ENCODE measurements at places on chromosomes 2 and 18. TPM values are rescaled to one million over a fixed set of nuclear protein-coding genes. Genes with fewer than 3 reads are reported as not detected.

- DNase-seq = no peak
Observed at GRCh38 chr2:106530866-106531265, 43.7 kb downstream of the CD8B2 start.

DNA sequence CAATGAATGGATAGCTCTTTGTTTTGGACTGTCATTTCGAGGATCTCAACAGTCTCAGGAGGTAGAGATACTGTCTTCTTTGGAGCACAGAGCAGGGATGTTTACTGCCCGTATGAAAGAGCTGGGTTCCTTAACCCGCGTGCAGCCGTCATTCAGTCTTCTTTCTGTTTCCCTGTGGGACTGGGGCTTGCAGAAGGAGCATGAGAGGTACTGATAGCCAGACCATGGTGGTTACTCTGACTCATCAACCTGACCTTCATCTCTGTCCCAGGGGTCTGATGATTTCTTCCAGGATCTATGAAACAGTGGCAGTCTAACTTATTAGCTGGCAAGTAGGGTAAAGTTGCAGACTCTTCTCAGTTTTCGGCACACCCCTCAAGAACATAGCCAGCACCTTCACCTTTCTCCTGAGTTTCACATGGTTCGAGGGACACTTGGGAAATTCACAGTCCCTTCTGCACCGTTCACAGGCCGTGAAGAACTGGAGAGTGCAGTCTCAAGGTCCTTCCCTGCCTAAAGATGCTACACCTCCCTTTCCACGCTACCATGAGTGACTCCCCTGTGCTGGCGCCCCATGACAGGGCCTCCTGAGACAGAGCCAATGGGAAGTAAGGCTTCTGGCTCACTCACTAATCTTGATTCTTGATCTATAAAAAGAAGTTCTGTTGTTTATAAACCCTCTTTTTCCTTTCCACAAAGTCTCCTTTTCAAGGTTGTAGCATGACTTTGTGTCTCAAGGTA is 226.2 kb downstream of the MC4R start:
- no peak for DNase-seq

GRCh38 chr2:238511614-238511950 is 84.9 kb downstream of the ASB1 start:
- DNase-seq = no peak

The POTEJ gene
- not detected for polyA plus RNA-seq

The GPR155 gene
- 3.8 TPM for polyA plus RNA-seq

The SCN3A gene
- 0.11 TPM for polyA plus RNA-seq

All from AG04450 (cell line).